ENCODE measurements at places on chromosomes 5 and 9.
A peak's percentile ranks its signal among the peaks of the same experiment; 100 is the strongest.

GRCh38 chr5:66246608-66247007 lies 102.5 kb downstream of the SREK1 start:
- H3K4me1 ChIP-seq: no peaks in the 10 kb centered on the region
- H3K27ac ChIP-seq: no peak overlapping the region
- H3K27me3 ChIP-seq: peaks cover 1% of the 10 kb centered on the region
- H3K4me3 ChIP-seq: no peak overlapping the region

GRCh38 chr9:35656831-35657545 lies 831 bp downstream of the RMRP start:
- peaks cover 5% of the 10 kb centered on the region for H3K27me3 ChIP-seq
- peak overlapping the region; percentile 86 for H3K4me3 ChIP-seq
- DNase-seq: no peak
- H3K4me1 ChIP-seq: peaks cover 60% of the 10 kb centered on the region

GRCh38 chr9:37374892-37375291 lies 47.6 kb upstream of the GRHPR start:
- peak; percentile 18 for DNase-seq
- H3K27ac ChIP-seq: peak overlapping the region; percentile 34
- H3K36me3 ChIP-seq: no peaks in the 10 kb centered on the region
- H3K4me3 ChIP-seq: no peak overlapping the region

DNA sequence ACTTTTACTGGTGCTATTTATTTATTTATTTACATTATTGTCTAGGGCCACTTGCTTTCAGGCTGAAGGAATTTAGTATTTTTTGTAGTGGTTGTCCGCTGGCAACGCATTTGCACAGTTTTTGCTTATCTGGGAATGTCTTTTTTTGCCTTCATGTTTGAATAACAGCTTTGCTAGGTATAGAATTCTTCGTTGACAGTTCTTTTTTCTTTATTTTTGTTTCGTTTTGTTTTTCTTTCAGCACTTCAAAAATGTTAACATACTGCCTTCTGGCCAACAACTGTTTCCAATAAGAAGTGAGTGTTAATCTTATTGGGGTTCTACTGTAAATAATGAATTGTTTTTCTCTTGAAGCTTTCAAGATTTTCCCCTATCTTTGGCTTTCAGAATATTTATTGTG lies 252.7 kb upstream of the TARS1 start:
- no peak overlapping the region for H3K27ac ChIP-seq
- no peaks in the 10 kb centered on the region for H3K27me3 ChIP-seq
- no peak for DNase-seq

DNA sequence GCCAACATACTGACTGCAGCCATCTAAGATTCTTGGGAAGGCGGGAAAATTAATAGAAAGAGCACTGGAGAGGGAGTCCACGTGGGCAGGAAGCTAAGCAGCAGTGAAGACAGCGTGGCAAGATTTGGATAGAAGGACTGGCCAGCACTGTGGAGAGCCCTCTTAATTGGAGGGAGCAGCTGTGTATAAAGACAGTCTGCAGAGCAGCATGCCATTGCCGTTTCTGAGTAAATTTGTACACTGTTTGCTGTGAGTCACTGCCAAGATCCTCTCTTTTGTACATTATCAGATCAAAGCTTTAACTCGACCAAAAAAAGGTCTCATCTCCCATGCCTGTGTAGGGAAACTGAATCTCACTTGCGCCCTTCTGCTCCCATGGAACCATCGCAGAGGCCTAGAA lies 45.3 kb downstream of the INSYN2B start:
- DNase-seq: no peak
- H3K4me3 ChIP-seq: no peak overlapping the region
- no peaks in the 10 kb centered on the region for H3K27me3 ChIP-seq
- no peak overlapping the region for H3K27ac ChIP-seq

GRCh38 chr5:127950707-127951391 lies 132.7 kb upstream of the SLC12A2 start:
- peaks cover 10% of the 10 kb centered on the region for H3K36me3 ChIP-seq
- H3K4me3 ChIP-seq: no peak overlapping the region
- no peak for DNase-seq
- H3K4me1 ChIP-seq: no peaks in the 10 kb centered on the region
- no peak overlapping the region for H3K27ac ChIP-seq

DNA sequence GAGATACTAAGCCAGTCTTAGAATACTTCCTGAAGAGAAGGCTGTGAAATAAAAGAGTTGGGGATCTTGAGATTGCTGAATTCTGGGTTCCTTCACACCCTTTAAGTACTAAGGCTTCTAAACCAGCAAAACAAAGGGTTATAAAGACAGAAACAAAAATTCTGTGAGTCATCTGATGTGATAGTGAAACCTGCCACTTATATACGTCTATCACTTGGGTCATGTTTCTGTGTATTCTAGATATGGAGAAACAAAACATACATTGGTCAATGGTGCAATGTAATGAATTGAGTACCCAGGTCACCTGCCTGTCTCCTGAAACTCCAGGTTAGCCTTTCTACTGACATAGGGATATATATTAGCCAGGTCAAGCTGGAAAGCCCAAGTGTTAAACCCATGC lies 319.3 kb upstream of the GRAMD2B start:
- no peaks in the 10 kb centered on the region for H3K4me1 ChIP-seq
- no peak overlapping the region for H3K27ac ChIP-seq
- DNase-seq: no peak

GRCh38 chr9:81244631-81245030 lies 444.7 kb downstream of the TLE1 start:
- H3K27ac ChIP-seq: no peak overlapping the region
- no peaks in the 10 kb centered on the region for H3K27me3 ChIP-seq
- H3K4me1 ChIP-seq: no peaks in the 10 kb centered on the region
- H3K36me3 ChIP-seq: no peaks in the 10 kb centered on the region

GRCh38 chr9:14251154-14252071 lies 62.5 kb downstream of the NFIB start:
- no peak overlapping the region for H3K4me3 ChIP-seq
- no peak overlapping the region for H3K27ac ChIP-seq
- no peaks in the 10 kb centered on the region for H3K27me3 ChIP-seq
- H3K4me1 ChIP-seq: no peaks in the 10 kb centered on the region

GRCh38 chr9:105438141-105438806 lies 9.6 kb upstream of the FSD1L start:
- no peak for DNase-seq
- H3K27me3 ChIP-seq: peaks cover 2% of the 10 kb centered on the region
- H3K4me3 ChIP-seq: no peak overlapping the region
- no peaks in the 10 kb centered on the region for H3K36me3 ChIP-seq

GRCh38 chr9:99867536-99867935 lies 38.9 kb upstream of the STX17 start:
- no peak overlapping the region for H3K4me3 ChIP-seq
- no peaks in the 10 kb centered on the region for H3K27me3 ChIP-seq
- no peak for DNase-seq
- no peak overlapping the region for H3K27ac ChIP-seq
- peaks cover 13% of the 10 kb centered on the region for H3K4me1 ChIP-seq

GRCh38 chr9:89961616-89962341 lies 357.0 kb downstream of the GADD45G start:
- DNase-seq: no peak
- H3K27me3 ChIP-seq: peaks cover 2% of the 10 kb centered on the region
- no peak overlapping the region for H3K4me3 ChIP-seq
- H3K36me3 ChIP-seq: no peaks in the 10 kb centered on the region
- H3K4me1 ChIP-seq: peaks cover 17% of the 10 kb centered on the region

GRCh38 chr5:140228364-140228837 lies 53.4 kb downstream of the CYSTM1 start:
- H3K4me3 ChIP-seq: no peak overlapping the region
- H3K36me3 ChIP-seq: no peaks in the 10 kb centered on the region
- DNase-seq: no peak
- no peaks in the 10 kb centered on the region for H3K4me1 ChIP-seq

- H3K4me3 ChIP-seq: no peak overlapping the region
- no peaks in the 10 kb centered on the region for H3K4me1 ChIP-seq
- DNase-seq: no peak
Measured at GRCh38 chr9:31590091-31590490, 794.4 kb upstream of the ACO1 start.

DNA sequence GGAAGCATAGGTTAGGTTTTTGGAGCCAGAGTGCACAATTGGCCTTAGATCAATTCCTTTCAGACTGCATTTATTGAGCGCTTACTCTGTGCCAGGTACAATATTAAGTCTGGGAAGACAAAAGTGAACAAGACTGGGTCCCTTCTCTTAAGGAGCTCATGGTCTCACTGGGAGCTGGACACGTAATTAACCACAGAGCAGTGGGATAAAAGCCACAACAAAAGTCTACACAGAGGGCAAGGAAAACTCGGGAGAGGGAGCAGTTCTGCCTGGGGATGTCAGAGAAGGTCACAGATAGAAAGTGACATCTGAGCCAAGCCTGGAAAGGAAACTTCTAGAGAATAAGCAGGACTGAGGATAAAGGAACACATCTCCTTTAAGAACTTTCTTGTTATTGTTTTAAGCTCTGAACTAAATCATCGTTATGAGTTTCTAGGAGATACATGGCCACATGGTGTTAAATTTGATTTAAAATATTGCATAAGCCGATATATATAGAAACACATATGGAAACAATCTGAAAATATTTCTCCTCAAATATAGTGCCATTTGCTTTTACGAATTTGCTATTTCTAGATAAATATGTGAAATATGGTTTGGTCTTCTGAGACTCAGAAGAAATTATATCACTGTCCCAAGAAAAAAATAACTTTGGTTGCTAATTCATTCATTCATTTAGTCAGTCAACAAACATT lies 40.1 kb upstream of the PDE8B start:
- DNase-seq: no peak
- H3K4me3 ChIP-seq: no peak overlapping the region
- H3K4me1 ChIP-seq: no peaks in the 10 kb centered on the region

DNA sequence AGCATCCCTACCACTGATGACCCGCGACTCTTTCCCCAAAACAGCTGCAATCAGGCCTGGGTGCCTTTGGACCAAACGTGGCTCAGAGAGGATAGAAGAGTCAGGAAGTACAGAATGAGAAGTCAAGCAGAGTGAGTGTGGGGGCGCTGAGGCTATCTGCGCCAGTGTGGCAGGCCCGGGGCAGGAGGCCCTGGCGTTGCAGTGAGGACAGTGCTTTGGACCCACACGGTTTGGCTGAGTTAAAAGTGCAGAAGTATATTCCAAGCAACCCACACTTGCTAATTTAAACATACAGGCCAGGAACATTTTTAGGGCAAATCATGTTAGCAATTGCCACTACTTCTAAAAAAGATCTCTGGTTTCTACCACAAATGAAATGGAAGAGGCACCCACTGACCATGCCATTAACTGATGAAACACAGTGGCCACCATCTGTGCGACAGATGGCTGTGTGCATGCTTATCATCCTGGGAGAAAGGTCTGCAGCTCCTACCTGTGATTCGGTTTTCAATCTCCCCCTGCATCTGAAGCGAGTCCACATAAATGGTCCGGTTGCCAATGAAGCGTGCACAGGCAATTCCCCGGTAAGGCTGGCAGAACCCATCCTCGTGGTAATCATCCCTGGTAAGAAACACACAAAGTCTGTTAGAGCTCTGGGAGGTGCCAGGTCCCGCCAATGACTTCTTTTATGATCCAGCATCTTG lies 213.0 kb downstream of the ROR2 start:
- H3K4me1 ChIP-seq: peaks cover 1% of the 10 kb centered on the region
- H3K27me3 ChIP-seq: peaks cover 7% of the 10 kb centered on the region
- no peak for DNase-seq
- no peak overlapping the region for H3K27ac ChIP-seq
- H3K36me3 ChIP-seq: no peaks in the 10 kb centered on the region
- no peak overlapping the region for H3K4me3 ChIP-seq

GRCh38 chr5:172496671-172497371 lies 42.5 kb upstream of the SH3PXD2B start:
- no peaks in the 10 kb centered on the region for H3K4me1 ChIP-seq
- H3K27ac ChIP-seq: no peak overlapping the region
- no peak overlapping the region for H3K4me3 ChIP-seq
- H3K27me3 ChIP-seq: peaks cover 9% of the 10 kb centered on the region
- no peak for DNase-seq

DNA sequence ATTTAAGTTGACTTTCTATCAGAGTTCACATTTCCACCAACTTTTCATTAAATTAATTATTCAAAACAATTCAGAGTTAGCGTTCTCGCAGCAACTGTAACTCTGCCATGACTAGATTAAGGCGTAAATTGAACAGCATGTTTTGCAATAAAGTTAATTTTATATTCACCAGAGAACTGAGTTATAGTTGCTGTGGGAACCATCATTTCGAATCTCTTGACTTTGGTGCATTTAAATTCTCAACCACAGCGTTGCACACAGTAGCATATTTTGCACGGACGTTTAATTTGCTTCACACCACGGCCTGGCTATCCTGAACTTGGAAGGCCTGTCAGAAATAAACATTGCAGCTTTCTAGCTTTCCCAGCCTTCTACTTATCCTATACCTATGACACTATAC lies 144.3 kb upstream of the WWC1 start:
- no peak for DNase-seq
- no peak overlapping the region for H3K27ac ChIP-seq
- H3K4me1 ChIP-seq: no peaks in the 10 kb centered on the region
- no peaks in the 10 kb centered on the region for H3K36me3 ChIP-seq

- H3K36me3 ChIP-seq: no peaks in the 10 kb centered on the region
- H3K27ac ChIP-seq: no peak overlapping the region
- no peak for DNase-seq
- no peaks in the 10 kb centered on the region for H3K4me1 ChIP-seq
- no peak overlapping the region for H3K4me3 ChIP-seq
- H3K27me3 ChIP-seq: no peaks in the 10 kb centered on the region
Measured at GRCh38 chr9:79768194-79768593, 196.4 kb downstream of the TLE4 start.

DNA sequence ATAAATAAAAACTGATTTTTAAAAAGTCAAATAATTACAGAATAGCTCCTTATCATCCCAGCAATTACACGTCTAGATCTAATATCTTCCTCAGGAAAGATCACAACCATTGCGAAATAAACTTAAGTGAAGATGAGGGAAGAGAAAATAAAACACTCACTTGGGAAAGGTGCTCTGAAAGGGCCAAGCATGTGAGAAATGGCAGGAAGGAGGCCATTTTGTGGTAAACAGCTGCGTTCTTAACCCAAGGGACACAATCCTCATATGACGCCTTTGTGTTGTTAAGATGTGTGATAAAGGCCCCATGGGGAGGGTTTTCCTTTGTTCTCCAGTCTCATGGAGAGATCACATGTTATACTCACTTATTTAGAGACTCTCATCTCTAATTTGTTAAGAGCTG lies 32.5 kb downstream of the JAKMIP2 start:
- H3K27ac ChIP-seq: no peak overlapping the region
- H3K4me1 ChIP-seq: no peaks in the 10 kb centered on the region
- no peaks in the 10 kb centered on the region for H3K27me3 ChIP-seq
- DNase-seq: no peak

GRCh38 chr5:168165221-168165914 lies 126.1 kb upstream of the WWC1 start:
- no peaks in the 10 kb centered on the region for H3K27me3 ChIP-seq
- H3K27ac ChIP-seq: no peak overlapping the region
- H3K4me3 ChIP-seq: no peak overlapping the region
- no peaks in the 10 kb centered on the region for H3K36me3 ChIP-seq

DNA sequence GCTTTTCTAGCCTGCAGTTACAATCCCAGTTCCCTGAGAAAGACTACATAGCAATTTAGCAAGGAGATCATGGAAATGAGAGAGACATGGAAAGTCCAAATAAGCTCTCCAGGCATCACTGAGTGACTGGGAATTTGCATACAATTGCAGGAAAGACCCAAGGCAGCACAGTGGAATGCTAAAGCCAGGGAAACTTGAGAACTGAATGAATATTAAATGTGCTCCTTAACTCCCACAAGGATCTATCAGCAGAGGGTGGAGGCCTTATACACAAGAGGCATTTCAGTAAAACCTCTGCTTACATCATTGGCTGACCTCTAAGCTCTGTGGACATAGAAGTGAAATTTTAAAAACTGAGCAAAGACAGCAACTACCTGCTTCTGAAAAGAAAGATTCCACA lies 355.6 kb upstream of the DAB2 start:
- no peaks in the 10 kb centered on the region for H3K36me3 ChIP-seq
- peaks cover 10% of the 10 kb centered on the region for H3K27me3 ChIP-seq
- no peak overlapping the region for H3K4me3 ChIP-seq
- no peaks in the 10 kb centered on the region for H3K4me1 ChIP-seq
- DNase-seq: no peak
- H3K27ac ChIP-seq: no peak overlapping the region
